ENCODE measurements at places on chromosomes 7 and 10.
A peak's percentile ranks its signal among the peaks of the same experiment; 100 is the strongest.

DNA sequence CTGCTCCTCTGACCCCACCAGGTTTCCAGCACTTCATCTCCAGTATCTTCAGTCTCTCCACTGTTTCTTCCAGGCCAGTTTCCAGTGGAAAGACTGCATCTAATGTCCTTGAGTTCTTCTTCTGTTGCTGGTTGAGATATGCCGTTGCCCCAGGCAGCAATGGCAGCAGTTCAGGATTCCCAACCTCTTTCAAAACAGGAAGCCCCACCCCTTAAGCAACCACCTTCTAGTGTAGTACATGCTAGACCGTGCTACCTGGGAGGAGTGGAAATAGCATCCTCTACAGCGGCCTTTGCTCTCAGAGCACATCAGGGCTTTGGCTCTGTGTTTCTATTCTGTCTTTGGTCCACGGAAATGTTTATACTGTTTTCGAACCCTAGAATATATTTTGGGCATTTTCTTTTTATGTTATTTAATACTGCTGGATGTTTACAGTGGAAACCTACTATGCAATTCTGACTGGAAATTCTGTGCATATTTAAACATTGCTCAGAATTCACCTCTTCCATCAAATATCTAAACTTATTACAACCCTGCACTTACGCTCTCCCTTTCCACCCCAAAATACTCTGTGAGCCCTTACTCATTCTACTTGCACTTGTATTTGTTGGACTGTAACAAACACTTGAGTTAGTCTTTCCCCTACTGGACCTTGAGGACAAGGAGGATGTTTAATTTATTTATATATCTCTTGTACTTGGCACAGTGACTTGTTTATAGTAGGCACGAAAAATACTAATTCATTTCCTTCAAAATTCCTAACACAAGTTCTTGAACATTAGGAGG, 8.5 kb upstream of the BPGM start:
- no peak for DNase-seq

DNA sequence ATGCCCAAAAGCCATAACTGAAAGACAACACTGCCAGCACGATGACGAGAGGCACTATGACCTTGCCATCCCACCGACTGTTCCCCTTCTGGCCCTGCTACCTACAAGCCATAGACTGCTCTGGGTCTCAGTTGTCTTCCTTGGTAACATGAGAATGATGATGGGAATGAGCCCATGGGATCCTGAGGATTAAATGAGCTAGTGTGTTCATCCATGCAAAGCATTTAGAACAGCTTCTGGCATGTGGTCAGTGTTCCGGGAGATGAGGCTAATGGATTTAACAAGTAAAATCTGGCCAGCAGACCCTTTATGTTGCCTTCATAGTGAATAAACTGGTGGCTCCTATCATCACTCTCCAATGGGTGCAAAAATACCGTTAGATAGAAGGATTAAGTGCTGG, 62.4 kb upstream of the WDR11 start:
- no peak for DNase-seq

DNA sequence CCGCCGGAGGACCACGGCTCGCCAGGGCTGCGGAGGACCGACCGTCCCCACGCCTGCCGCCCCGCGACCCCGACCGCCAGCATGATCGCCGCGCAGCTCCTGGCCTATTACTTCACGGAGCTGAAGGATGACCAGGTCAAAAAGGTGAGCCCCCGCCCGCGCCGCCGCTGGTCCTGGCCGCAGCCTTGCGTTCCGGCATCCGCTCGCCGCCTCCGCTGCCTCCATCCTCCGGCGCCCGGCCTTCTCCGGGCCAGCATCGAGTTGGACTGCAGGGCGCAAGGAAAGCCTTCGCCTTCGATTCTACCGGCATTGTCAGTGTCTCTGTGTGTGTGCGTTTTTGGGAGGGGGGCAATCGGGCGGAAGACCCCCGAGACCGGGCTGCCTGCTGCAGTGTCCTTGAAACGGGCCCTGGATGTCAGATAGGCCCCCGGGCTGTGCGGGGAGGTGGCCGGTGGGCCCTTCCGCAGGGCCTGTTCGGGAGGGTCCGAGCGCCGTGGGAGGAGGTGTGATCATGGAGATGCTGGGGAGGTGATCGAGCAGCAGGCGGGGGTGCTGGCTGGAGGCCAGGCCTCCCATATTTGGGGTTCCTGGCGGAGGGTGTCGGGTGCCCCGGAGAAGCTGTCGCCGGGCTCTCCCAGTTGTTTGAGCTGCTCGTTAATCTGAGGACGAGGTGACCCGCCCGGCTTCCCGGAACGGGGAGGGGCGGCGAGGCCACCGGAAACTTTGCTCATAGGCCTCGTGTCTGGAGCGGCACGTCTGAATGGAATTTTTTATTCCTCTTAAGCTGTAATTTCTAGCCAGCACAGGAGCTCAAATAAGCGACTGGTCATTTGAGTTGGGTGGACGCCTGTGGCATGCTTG, 40.8 kb downstream of the HK1 start:
- no peak for DNase-seq

- no peak for DNase-seq
Observed at GRCh38 chr7:138662991-138663320, 38.2 kb downstream of the SVOPL start.

DNA sequence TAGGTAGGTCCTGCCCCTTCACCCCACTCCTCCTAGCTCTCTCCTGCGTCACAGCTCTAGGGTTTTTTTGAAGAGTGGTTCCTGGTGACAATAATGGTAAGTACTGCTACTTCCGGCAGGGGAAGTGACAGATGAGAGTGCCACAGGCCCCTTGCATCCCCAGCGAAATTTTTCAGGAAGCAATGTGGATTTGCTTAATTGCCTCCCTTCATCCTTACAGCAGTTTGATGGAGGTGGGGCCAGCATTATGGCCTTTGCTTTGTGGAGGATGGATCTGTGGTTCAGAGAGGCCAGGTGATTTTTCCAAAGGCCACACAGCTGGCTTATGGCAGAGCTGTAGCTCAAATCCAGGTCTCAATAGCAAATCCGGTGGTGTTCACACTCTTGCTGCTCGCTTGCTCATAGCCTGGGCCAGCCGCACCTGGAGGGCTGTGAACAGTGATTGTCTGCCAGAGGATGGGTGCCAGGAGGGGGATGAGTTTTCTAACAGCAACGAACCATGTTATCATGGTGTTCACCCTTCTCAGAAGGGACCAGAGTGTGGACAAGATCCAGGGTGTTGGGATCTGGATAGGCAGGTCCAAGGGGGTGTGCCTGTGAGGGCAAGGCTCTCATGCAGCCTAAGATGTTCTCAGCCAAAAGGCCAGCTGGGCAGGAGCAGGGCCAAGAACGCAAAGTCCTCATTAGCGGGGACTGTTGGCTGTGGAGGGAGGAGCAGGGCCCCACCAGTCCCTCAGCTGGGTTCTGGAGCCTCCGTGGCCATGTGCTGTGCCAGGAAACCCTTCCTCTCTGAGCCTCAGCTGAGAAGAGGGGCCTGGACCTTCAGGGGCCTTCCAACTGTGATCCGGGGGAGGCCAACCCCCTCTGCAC, 89.0 kb downstream of the EMX2 start:
- no peak for DNase-seq

GRCh38 chr10:123857616-123858015, 34.0 kb downstream of the CPXM2 start:
- no peak for DNase-seq

DNA sequence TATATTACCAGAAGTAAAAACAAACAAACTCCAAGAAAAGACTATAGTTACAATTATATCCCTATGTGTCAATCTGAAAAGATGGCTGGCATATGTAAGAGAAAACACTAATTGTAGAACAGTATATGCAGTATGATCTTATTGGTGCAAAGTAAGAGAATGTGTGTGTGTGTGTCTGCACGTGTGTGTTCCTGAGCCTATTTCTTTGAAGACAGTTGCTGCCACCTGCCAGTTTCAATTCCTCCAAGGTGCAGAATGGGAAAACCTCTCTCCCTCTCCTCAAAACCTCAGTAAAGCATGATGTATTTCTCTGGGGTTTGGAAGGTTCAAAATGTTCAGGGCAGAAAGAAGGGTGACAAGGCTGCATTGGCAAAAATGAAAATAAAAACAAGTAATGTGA, 8.8 kb upstream of the SFTPA1 start:
- no peak for DNase-seq

DNA sequence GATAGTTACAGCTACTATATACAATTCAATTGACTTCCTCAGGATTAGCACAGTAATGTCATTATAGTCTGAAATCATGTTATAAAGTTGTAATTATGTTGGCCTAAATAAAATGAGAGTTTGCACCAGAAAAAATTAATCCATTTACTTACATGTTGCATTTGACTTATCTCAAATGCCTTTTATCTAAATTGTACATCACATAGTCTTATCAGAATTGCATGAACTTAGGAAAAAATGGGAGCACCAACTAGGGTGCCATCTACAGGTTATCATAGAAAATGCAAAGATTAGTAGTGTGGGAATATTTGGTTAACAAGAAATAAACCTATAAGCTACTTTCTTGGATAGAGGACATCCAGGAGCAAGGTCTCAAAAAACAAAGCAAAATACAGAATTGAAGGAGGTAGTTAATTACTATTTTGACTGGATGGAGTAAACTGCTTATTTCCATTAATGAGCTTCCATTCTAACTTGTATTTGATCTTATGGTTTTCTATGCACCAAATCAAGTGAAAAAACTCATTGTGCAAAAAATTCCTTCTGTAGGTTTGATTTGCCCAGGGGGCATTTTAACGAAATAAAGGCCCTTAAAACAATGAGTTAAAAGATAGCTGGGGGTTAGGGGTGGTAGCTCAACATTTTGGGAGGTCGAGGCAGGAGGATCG, 60.0 kb upstream of the ORC5 start:
- peak; percentile 11 for DNase-seq

DNA sequence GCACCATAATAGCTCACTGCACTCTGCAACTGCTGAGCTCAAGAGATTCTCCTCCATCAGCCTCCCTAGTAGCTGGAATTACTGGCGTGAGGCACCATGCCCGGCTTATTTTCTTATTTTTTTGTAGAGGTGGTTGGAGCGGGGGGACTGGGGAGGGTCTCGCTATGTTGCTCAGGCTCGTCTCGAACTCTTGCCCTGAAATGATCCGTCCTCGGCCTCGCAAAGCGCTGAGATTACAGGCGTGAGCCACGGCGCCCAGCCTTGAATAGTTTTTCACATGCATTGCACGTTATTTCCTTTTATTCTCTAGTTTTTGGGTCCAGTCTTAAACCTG, 526 bp upstream of the LAMTOR4 start:
- DNase-seq = no peak

DNA sequence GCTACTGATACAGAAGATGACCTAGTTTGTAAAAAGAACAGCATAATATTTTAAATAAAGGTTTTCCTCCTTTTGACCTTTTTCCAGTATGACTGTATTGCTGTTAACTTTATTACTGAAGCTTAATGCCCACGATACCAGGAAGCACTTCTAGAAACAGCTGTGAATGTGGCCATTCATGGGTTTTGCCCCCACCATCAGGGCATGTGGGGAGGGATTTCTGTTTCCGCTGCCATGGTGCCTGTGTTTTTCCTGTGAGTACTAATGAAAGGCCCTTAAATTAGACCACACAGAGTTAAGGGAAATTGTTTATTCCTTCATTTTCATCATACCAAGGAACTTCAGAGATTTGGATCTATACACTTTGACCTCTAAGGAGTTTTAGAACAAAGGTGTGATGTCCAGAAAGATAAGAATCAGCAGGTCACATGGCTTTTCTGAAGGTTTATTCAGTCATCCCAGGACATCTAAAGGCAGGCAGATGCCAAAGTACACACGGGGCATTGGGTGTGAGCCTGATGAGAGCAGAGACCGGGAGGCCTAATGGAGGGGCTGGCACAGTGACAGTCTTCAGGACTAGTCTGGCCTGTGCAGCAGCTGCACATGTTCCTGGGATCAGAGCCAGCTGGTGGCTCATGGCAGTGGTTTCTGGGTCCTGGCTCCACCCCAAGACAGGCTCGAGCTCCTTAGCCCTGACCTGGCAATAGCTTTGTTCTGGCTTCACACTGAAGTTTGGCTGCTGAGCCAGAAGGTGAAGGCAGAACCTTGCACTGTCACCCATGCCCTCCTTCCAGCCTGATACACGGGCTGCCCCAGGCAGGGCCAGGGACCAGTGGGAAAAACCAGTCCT, 190.9 kb downstream of the REEP3 start:
- DNase-seq = peak; percentile 33

DNA sequence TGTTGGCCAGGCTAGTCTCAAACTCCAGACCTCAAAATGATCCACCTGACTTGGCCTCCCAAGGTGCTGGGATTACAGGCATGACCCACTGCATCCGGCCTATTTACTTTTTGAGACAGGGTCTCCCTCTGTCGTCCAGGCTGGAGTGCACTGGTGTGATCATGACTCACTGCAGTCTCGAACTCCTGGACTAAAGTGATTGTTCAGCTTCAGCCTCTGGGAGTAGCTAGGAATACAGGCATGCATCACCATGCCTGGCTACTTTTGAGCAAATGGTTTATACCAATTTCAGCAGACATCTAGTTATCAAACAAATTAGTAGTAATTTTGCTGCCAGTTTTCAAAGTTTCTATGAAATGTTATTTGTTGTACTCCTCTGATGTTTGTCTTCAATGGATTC, 2.2 kb upstream of the WAC start:
- DNase-seq = no peak

DNA sequence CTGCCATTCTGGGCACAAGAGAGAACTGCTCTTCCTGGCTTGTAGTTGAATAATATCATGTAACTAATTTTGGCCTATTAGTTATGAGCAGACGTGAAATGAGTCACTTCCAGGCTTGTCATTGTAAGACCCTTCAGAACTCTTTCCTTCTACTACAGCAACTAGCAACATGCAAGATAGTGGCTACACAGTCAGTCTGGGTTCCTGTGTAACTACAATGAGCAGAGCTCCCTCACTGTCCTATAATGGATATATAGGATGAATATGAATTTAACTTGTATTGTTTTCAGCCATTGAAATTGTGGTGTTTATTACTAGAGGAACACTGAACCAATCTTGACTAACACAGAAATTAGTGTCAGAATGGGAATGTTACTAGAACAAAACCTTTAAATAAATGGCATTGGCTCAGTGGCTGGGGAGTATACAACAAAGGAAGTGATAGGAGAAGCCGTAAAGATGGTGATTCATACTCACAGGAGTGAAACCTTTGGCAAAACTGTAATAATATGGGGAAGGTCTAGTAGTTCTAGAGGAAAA, 2.9 kb upstream of the MTPN start:
- no peak for DNase-seq

DNA sequence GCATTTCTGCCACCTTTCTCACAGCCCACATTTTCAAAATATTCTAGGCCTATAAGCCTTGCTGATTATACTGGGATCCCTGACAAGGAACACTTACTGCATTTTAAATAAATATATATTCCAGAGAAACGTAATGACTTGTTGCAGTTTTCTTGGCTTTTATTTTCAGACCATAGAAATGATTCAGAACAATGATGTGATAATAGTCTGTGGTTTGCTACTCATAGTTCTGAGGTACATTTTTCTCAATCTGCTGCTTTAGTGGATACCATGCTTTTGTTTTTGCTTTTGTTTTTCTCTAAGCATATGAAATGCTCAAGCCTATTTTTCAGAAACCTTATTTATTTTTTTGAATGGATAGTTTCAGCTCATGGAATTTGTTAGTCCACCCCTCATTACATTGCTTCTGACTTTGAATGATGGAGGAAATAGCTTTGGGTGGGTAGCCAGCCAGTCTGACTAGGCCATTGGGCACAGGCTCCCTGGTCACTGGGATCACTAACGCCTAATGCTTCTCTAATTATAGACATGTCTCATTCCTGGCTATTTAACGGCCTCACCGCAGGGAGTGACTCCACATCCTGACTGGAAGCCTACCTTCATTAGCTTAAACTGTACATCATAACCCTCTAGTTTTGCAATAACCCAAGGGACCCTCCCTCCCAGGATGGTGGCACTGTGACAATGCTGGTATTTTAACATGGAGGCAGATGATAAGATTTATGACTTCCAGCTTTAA, 66.1 kb downstream of the MBL2 start:
- DNase-seq = no peak

All from mesendoderm (in vitro differentiated cells).